ENCODE measurements at places on chromosomes 11 and 22. TPM values are rescaled to one million over a fixed set of nuclear protein-coding genes. Genes with fewer than 3 reads are reported as not detected.
A peak's percentile ranks its signal among the peaks of the same experiment; 100 is the strongest.

RAB38 gene
- 3.5 TPM for total RNA-seq

DNA sequence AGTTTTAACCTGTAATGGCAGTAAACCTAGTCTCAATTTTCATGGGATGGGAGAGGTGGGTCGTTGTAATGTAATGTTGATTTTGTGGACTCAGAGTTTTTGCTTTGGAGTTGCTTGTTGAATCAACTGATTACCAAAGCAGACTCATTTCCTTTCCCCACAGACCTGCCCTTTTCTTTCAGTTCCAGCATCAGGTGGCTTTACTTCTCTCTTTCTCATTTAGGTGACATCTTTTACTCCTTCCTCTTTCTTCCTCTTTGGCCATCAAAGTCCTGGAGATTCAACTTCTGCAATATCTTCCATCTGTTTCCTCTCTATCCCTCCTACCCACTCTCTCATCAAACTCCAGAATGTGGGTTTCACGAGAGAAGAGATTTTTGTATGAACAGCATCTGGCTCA is 313.9 kb downstream of the TMEM135 start:
- H3K4me1 ChIP-seq = peaks cover 5% of the 10 kb centered on the region
- DNase-seq = no peak
- no peak overlapping the region for H3K4me3 ChIP-seq
- no peak overlapping the region for H3K27ac ChIP-seq

- DNase-seq = no peak
- H3K27me3 ChIP-seq = no peaks in the 10 kb centered on the region
- no peak overlapping the region for H3K27ac ChIP-seq
- H3K4me1 ChIP-seq = no peaks in the 10 kb centered on the region
- H3K4me3 ChIP-seq = no peak overlapping the region
Observed at GRCh38 chr22:47322854-47323253, 560.4 kb downstream of the TBC1D22A start.

MRGPRF gene
- total RNA-seq = 104 TPM

DNA sequence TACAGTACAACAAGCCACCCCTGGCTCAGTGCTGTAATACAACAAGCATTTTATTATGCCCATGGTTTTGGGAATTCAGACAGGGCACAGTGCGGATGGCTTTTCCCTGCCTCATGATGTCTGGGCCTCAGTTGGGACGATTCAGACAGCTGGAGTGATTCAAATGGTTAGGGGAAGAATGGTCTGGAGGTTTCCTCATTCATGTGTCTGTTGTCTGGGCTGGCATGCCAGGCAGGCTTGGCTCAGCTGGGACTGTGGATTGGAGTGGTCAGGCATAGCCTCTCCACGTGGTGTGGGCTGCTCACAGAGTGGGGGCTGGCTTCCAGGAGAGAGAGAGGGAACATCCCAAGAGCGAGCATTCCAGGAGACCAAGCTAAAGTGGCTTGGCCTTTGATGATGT is 164.4 kb downstream of the C11orf91 start:
- no peak for DNase-seq
- H3K36me3 ChIP-seq = no peaks in the 10 kb centered on the region
- no peaks in the 10 kb centered on the region for H3K27me3 ChIP-seq

INS gene
- total RNA-seq = not detected

FZD4 gene
- 17.9 TPM for total RNA-seq

PAX6 gene
- not detected for total RNA-seq

DNA sequence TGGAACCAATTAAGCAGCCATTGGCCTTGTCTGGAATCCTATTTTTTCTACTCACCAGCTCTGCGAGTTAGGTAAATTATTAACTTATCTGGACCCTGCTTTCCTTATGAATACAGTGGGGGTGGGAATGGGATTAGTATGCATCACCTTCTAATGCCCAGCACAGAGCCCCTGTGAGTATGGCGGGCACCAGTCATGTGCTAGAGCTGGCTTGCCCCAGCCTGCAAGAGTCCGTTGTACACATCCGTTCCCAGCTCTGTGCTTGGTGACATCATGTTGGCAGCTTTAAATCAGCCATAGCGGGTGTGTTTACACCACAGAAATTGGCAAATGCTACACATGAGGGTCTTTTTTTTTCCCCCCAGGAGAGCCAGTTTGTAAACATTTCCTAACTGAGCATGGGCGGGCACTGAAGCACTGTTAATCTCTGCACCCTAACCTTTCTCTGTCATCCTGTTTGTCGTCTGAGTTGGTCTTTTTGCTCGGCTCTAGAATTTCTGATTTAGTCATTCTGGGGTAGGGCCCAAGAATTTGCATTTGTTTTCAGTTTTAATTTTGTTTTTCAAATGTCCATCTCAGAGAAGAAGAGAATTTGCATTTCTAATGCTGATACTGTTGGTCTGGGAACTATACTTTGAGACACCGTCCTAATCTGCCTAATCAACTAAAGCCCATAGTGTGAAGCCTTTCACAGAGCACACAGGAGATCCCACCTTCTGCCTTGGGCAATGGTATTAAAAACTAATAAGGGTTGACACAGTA is 130.3 kb upstream of the TBCEL start:
- H3K4me1 ChIP-seq = no peaks in the 10 kb centered on the region
- no peak overlapping the region for H3K27ac ChIP-seq

GRCh38 chr11:128462922-128463321 is 124.4 kb downstream of the ETS1 start:
- H3K36me3 ChIP-seq = no peaks in the 10 kb centered on the region
- H3K4me3 ChIP-seq = no peak overlapping the region
- no peaks in the 10 kb centered on the region for H3K27me3 ChIP-seq
- peaks cover 6% of the 10 kb centered on the region for H3K4me1 ChIP-seq

TECTA gene
- total RNA-seq = 0.56 TPM

SCGB1C1 gene
- total RNA-seq = not detected

DNA sequence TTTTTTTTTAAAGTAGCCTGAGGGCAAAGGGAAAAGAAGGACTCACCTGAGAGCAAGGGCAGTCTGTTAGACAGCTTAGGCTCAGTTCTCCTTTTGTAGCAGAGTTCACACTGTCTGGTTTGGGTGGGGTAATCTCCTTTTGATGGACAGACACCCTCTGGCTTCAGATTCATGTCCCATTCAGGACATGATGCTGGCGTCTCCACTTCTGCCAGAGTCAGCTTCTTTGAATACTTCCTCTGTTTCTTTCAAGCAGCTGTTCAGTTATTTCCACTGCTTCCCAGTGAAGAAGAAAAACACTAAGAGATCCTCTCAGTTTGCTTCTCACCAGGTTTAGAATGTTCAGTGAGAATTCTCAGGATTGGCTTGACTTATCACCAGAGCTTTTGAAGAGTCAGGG is 79.0 kb upstream of the HSD17B12 start:
- DNase-seq = no peak
- no peak overlapping the region for H3K27ac ChIP-seq
- H3K27me3 ChIP-seq = no peaks in the 10 kb centered on the region
- no peaks in the 10 kb centered on the region for H3K4me1 ChIP-seq

- no peak overlapping the region for H3K4me3 ChIP-seq
- peak overlapping the region; percentile 47 for H3K27ac ChIP-seq
- no peaks in the 10 kb centered on the region for H3K36me3 ChIP-seq
- no peaks in the 10 kb centered on the region for H3K27me3 ChIP-seq
Observed at GRCh38 chr22:35837101-35837727, 119.5 kb downstream of the APOL5 start.

DNA sequence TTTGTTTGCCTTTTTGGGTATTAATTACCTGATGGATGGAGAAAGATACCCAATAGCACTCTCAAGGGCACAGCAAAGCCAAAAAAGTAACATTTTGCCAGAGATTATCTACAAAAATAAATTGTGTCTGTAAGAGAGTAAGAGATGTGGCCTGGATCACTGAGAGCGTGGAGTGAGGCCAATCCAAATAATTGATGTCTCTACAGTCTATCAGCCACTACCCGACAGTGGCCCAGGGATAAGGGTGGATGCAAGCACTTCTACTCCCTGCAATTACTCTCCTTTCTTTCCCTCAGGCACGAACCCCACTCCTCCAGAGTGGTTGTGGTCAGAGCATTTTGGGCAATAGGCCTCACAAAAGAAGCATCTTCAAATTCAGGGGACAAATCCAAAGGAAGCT is 92.3 kb upstream of the ZC3H12C start:
- H3K4me3 ChIP-seq = no peak overlapping the region
- no peak overlapping the region for H3K27ac ChIP-seq
- no peaks in the 10 kb centered on the region for H3K36me3 ChIP-seq

GRCh38 chr22:49747130-49747529 is 80.5 kb downstream of the BRD1 start:
- no peaks in the 10 kb centered on the region for H3K27me3 ChIP-seq
- no peaks in the 10 kb centered on the region for H3K36me3 ChIP-seq
- no peak overlapping the region for H3K4me3 ChIP-seq
- no peak for DNase-seq
- H3K4me1 ChIP-seq = no peaks in the 10 kb centered on the region

- DNase-seq = no peak
- H3K27ac ChIP-seq = no peak overlapping the region
- H3K36me3 ChIP-seq = no peaks in the 10 kb centered on the region
- no peaks in the 10 kb centered on the region for H3K27me3 ChIP-seq
- no peaks in the 10 kb centered on the region for H3K4me1 ChIP-seq
Observed at GRCh38 chr11:131814108-131814507, 443.7 kb downstream of the NTM start.

- H3K27ac ChIP-seq = no peak overlapping the region
- H3K4me3 ChIP-seq = no peak overlapping the region
- peak; percentile 45 for DNase-seq
- H3K36me3 ChIP-seq = no peaks in the 10 kb centered on the region
- no peaks in the 10 kb centered on the region for H3K27me3 ChIP-seq
Observed at GRCh38 chr22:20750461-20751184, 23.3 kb upstream of the SERPIND1 start.

GRCh38 chr11:104531894-104532293 is 366.4 kb downstream of the CASP12 start:
- DNase-seq = no peak
- H3K36me3 ChIP-seq = no peaks in the 10 kb centered on the region
- no peaks in the 10 kb centered on the region for H3K27me3 ChIP-seq
- peaks cover 7% of the 10 kb centered on the region for H3K4me1 ChIP-seq
- no peak overlapping the region for H3K4me3 ChIP-seq
